ENCODE measurements at places on chromosomes 5 and 9.

DNA sequence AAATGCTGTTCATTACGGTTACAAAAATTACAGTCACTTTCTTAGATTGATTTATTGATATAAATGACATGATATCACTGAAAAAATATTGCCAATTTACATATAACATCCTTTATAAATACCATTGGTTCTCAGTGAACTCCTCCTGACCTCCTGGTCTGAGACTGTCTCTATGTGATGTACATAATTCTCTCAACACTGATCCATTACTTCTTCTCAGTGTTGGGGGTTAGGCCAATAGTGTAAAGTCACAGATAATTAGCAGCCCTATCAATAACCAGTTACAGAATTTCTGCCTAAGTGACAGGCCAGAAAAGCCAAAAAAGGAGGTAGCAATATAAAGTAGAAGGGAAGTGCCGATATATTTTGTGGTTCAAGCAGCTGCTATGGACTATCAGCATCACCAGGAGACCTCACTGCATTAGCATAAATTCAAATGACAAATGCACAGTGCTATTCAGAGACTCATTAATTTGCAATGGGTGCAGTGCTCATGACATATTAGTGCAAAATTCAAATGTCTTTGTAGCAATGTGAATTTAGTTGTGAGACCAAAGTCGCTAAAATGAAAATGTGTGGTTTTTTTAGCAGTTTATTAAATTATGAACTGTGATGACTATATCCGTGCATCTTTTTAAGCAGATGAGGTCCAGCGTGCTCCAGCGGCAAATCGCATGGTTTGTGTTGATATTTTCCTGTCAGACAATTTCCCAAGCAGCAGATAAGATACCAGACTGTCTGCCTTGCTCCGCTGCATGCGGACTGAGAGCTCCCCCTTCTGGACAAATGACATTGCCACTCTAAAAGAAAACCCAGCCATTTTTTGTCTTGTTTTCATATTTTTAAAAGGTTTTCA, 144.6 kb downstream of the CETN3 start:
- no peak for DNase-seq

GRCh38 chr5:124289130-124289529, 457.3 kb downstream of the ZNF608 start:
- DNase-seq, result no peak

DNA sequence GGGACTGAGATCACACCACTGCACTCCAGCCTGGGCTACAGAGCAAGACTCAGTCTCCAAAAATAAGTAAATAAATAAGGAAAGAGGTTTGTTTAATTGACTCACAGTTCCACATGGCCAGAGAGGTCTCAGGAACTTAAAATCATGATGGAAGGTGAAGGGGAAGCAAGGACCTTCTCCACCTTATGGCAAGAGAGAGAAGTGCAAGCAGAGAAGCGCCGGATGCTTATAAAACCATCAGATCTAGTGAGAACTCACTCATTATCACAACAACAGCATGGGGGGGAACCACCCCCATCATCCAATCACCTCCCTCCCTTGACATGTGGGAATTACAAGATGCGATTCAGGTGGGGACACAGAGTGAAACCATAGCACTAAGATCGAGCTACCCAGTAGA, 22.8 kb upstream of the RGMB start:
- DNase-seq, result peak; percentile 8

DNA sequence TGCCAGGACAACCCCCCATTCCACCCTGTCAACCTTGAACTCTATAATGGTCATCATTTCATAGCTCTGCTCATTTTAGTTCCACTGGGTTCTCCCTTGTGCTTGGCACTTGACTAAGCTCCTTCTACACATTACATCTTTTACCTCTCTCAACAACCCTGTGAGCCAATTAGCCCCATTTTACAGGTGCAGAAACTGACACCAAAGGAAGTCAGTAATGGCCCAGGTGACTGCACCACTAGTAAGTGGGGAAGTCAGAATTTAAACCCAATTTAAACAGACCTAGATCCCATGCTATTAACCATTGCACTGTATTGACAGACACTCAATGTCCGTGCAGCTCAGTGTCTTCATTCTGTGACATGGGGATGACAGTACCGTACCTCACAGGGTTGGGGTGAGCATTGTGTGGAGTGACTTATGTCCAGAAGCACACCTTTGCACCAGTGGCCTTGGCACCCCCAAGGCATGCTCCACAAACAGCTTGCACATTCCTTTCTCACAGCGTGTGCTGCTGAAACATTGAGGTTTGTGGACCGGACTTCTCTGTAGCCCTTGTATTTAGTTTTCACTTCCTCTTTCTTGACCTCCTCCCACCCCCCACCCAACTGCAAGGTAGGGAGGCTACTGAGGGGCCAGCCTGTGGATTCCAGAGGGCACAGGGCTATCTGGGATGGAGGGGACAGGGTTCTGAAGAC, 23.1 kb downstream of the IRF1 start:
- DNase-seq, result no peak

GRCh38 chr5:27996665-27997064, 958.3 kb upstream of the CDH9 start:
- no peak for DNase-seq

GRCh38 chr5:106258591-106259125, 1412.1 kb downstream of the EFNA5 start:
- no peak for DNase-seq

DNA sequence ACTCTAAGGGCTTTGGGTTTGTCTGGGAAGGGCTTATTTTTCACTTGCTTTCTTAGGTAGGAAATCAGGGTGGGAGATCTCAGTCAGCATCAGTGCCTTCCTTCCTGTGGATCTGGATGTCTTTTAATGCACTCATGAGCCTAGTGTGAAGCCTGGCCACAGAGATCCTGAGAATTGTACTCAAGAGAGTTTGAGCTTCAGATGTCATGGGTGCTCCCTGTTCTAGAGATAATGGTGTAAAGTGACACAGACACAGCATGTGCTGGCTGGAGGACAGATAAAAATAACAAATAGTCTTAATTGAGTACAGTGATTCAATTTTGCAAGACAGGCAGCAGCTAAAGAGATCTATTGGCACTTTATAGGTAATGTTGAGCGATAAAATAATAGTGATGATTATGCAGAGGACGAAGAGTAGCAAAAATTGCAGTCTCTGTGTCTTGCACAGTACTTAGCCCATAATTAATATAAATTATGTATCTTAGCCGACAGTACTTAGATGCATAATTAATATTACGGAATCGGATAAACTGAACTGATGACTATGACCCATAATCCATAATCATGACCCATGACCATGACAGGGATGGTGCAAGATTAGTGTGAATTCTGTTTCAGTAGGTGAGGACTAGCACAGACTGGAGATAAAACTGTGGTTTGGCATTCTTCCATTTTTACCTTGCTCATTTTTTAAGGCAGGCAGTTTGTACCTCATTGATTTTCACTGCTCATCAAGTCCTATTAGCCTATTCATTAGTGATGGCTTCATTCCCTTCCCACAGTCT, 408.7 kb upstream of the PIK3R1 start:
- no peak for DNase-seq

DNA sequence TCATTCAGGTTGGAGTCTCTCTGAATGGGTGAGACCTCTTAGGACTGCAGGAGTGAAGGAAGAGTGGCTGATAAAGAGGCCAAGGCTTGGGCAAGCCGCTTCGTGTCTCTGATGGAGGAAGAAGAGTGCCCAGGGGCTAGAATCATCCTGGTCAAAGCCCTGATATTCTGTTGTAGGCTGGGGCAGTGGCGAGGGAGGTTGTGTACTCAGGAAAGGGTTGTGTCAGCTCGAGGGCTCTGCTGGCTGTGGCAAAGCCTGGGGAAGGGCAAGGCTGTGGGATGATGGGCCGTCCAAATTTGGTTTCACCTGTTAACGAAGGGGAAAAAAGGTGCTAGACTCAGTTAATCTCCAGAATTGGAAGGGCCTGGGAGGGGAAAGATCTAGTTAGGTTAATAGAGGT, 2.4 kb upstream of the TRMT10B start:
- no peak for DNase-seq

GRCh38 chr5:113050721-113051382, 74.3 kb downstream of the DCP2 start:
- no peak for DNase-seq

GRCh38 chr9:74044844-74045243, 452.3 kb upstream of the RORB start:
- no peak for DNase-seq

DNA sequence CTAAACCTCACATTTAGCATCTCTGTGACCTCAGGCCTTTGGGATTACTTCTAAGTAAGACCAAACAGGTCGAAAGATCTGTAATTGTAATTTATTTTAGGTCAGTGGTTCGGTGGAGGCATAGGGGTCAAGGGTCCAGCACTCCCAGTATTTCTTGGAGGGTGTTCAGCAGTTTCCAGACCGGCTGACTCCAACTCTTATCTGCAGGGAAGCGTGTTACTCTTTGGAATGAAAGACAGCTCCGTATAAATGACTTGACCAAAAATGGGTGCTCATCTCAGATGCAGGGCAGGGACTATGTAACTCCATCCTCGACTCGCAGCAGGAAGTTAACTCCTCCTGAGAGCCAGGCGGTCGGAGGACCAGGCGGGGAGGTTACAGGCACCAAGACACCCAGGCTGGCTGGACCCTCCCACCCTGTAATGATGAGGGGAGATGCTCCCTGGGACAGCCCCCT, 620 bp upstream of the VPS13A start:
- DNase-seq, result no peak

- DNase-seq, result no peak
These were observed 58.3 kb upstream of the TLX3 start for GRCh38 chr5:171250738-171251137.

DNA sequence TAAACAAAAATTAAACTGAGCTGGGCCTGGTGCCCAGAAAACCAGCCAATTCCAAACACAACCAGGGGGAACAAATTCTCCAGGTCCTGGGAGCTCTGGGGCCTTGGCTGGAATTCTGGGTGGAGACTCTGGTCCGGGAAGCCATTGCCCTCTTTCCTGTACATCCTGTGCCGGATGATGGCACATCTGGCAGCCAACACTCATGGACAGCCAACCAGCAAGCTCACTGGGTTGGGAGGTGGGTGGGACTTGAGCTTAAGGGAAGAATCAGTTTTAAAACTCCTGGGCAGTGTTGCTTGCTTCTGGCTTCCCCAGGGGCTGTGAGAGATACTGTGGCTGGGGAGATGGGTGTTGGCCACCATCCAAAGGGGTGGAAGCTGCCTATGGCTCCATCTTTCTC, 56.1 kb downstream of the PCDH1 start:
- DNase-seq, result no peak

GRCh38 chr5:41835645-41836044, 34.6 kb downstream of the OXCT1 start:
- DNase-seq, result peak; percentile 66

DNA sequence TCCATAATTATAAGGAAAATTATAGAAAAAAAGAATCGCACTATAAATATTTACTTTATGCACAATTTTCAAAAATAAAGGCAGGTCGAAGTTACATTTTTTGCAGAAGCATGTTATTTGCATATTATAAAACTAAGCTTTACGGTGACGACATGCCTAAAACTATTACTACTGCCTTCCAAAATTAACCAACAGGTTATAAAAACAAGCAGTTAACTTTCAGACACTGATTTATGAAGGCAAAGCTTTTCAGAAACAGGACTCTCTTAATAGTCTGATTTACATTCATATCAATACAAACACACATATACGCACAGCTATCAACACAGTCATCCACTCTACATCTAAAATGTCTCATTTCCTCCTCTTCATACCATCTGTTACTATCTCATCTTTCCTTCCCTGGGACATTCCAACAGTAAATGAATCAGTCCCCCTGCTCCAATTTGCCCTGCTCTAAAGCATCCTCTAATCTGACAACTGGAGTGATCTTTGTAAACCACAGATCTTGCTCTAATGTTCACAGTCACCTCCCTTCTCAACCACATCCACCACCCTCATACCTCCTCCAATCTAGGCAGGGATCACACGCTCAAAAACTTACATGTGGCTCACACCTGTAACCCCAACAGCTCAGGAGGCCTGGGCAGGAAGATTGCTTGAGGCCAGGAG, 21.6 kb downstream of the FBXW11 start:
- peak; percentile 82 for DNase-seq

DNA sequence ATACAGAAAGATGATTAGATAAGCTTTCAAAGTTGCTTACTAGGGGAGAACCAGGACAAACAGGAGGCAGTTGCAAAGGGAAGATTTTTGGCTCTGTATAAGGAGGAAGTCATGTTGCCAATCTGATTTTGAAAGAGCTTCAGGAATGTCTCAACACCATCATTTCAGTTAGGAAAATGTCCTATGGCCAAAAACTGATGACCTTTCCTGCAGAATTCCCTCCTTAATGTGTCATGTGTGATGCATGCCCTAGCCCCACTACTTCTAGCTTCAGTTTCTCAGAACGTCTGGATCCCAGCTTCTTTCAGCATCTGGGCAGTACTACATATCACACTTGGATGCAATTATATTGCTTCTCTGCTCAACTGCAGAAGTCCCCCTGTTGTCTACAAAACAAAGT, 211.5 kb upstream of the NREP start:
- DNase-seq, result no peak

- no peak for DNase-seq
These were observed 9.4 kb upstream of the GM2A start for GRCh38 chr5:151243564-151243963.

- DNase-seq, result no peak
These were observed 133.4 kb upstream of the OTULINL start for GRCh38 chr5:14447958-14448911.

GRCh38 chr5:19001539-19001938, 986.5 kb downstream of the CDH18 start:
- DNase-seq, result no peak

GRCh38 chr9:76803083-76803482, 38.8 kb downstream of the PCA3 start:
- DNase-seq, result no peak

DNA sequence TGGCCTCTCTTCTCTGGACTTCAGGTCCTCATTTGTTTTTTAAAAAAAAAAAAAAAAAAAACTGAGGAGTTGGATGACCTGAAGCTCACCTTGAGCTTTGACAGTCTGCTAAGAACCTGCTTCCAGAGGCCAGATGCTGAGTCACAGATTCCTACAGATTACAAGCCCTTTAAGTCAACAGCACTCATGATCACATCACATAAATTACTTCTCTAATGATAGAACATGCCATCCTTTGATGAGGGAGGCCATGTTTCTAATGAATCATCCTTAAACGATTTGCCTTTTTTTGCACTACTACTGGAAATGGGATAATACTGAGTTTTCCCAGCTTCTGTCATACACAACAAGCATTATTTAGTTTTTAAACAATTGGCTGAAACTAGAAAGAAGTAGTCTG, 34.2 kb upstream of the MYOT start:
- peak; percentile 79 for DNase-seq
